ENCODE measurements at places on chromosomes 4 and X.

DNA sequence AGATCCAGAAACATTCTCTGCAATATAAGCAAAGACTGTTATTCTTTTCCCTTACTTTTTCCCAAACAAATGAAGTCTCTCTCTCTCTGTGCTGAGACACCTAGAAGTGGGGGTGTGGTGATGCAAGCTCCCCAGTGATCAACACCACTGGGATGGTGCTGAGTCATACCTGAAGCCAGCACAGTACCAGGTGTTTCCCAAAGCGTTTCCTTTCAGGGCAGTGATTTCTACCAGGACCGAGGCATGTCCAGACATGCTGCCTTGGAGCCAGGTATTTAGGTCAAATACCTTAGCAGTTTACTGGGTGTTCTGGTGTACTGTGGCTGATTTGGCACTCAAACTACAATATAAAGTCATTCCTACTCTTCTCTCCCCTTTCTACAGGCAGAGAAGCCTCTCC is 726.5 kb downstream of the FAM133A start:
- no peak for DNase-seq

DNA sequence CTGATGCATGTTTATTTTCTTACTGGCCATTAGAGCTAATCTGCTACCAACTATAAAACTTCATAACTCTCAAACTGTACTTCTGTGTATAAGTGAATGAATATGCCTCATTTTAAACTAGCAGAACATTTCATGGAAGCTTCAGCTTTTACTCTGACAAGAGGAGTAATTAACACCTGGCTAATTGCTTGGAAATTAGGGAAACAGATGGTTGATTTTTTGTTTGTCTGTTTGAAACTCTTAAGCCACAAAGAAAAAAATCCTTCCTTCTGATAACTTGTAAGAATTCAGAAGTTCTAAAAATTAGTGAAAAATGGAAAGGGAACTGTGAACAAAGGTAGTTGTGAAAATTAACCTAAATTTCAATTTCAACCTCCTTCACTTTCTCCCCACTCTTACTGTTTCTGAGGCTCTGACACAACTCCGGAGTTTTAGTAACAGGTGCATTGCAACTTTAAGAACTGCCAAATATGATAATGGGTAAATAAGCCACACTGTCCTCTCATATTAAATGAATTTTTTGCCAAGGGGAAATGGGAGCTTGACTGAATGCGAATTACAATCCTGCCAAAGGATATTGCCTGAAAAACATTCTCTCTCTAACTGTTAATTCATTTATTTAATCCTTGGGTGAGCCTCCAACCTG is 1.0 kb downstream of the EGF start:
- DNase-seq = no peak

- no peak for DNase-seq
These were observed 171.1 kb downstream of the PDGFRA start for GRCh38 chr4:54400188-54400587.

- DNase-seq = no peak
These were observed 49.2 kb upstream of the PRSS48 start for GRCh38 chr4:151227731-151228130.

- DNase-seq = no peak
These were observed 89.2 kb downstream of the DCTD start for GRCh38 chr4:182827954-182828353.

DNA sequence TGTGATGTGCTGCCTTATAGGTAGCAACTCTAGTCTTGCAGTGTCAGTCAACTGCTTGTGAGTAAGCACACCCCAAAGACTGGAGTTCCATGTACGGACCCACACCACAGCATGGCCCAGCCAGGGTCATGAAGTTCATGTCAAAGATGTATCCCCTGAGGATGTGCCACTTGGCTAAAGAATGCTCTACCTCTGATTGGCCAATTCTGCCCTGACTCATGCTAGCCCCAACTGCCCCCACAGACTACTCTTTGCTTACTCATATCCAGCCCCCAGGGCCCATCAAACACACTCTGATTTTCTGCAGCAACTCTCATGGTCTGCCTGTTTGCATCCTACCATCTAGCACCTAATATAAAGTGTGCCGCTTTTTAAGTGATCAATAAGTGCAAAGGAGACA is 62.5 kb downstream of the CHRDL1 start:
- no peak for DNase-seq

- no peak for DNase-seq
These were observed 445.2 kb downstream of the SH2D1A start for GRCh38 chrX:124791492-124792095.

DNA sequence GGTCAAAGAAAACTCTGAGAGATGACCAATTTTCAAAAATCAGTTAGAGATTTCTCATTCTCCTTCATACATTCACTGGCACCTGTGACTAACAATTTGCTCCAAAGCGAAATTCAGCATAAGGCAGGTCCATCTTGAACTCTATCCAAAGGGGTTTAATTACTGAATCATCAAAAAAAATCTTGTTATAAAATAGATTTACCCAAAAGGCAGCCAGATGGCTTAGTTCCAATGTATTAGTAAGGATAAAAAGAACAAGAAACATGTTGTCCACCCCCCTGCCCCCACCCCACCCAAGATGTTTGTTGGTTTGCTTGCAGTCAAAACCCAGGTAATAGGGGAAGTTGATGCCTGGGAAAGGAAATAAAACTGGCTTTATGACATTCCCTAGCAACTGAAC is 200.3 kb downstream of the ANTXR2 start:
- no peak for DNase-seq

DNA sequence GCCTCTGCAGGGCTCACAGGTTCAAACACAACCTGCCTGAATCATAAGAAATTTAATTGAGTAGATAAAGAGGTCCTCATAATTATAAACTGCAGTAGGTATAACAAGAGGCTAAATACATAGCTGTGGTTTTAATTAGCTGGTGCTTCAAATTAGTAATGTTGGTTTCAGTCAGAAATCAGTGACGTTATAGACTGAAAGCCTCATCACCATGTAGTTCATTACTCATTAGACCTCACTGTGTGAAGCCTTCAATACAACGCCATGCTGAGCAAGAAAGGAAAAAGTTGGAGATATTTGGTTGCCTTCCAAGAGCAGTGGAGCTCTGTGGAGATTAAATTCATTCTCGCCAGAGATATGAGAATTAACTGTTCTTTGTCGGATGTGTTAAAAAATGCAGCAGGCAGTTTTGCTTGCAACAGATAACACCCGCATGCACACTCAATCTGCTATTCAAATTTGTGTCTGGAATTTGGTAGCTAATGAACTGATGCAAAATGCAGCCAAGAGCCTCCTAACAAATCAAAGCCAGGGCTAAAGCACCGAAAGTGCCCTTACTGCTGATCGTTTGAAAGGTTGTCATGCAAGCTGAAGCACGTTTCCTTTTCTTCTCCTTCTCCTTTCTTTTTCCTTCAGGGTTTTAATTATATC is 148.9 kb downstream of the AFF2 start:
- no peak for DNase-seq

- DNase-seq = no peak
These were observed 37.5 kb downstream of the FGFBP1 start for GRCh38 chr4:15901007-15901406.

DNA sequence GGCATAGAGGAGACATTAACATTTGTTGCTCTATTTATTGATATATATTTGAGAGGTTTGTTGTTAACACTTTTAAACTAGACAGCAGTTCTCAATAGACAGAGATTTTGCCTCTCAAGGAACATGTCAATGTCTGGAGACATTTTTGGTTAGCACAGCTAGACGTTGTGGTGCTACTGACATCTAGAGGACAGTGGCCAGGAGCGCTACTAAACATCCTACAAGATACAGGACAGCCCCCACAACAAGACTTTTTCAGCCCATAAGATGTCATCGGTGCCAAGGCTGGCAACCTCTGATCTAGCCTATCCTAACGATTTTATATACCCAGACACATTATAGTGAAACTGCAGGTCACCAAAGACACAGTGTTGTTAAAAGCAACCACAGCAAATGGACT is 18.4 kb upstream of the CTSO start:
- DNase-seq = peak; percentile 47

GRCh38 chrX:38205039-38205438 is 15.6 kb downstream of the SRPX start:
- DNase-seq = no peak

DNA sequence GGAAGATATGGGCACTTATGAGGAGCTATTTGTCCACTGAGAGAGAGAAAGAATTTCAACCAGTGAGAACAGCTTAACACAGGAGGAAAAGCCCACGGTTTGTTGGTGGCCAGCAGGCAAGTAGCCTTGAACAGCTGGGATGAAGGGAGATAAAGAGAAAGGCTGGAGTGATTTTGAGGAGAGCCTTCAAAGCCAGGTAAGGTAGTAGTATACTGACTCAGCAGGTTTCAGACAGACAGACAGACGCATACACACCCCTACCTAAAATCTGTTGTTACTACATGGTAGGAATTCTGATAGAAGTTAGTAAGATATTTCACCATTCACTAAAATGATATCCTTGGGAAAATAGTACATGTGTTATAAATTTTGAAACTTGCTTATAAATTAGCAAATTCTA is 60.5 kb downstream of the SEC24D start:
- DNase-seq = no peak

DNA sequence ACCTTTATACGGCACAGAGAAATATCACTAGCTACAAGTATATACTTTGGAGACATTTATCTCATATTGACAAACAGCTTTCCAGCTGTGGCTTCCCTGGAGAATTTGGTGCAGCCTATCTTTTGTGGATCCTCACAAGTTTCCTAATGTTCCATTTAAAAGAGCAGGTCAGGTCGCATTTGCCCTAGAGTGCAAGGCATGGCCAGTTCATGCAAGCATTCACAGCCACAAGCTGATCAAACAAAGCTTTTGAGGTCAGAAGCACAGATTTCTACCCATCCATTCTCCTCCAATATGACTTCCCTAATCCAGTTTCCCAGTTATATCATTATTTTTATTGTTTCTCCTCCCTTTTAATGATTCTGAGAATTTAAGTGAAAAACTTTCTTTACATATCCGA is 1008.4 kb upstream of the AGA start:
- no peak for DNase-seq

DNA sequence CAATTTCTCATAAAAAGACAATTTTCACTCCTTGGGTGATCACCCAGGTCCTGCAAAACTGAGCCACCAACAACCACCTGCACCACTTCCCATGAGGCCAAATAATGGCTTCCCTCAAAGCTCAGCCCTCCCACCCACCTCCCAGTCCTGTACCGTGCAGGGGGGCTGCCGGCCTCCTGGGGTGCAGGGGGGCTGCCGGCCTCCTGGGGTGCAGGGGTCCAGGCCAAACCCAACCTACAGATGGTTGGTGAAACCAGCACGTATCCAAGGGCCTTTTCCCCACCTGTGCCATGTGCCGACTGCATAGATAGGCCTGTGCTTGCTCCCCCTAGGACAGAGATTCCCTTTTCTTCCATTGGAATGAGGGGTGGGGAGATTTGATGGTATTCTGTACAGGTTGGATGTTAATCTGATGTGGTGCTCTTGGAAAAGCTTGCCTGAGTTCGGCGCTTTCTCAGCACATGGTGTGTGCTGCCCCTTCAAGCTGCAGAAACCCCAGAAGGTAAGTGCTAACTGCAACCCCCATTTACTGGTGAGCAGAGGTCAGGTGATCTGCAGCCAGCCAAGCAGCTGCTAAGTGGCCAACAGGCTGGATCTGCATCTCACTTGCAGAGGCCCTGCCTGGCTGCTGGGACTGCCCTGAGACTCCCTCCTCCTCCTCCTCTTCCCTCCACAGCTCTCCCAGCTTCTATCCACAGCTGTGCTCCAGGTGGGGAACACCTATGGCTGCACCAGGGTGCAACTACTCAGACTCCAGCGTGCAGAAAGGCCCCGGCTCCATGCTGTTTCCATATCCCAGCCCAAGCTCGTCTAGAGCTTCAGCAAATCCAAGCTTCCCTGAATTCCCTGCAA is 38.8 kb downstream of the FRG1 start:
- DNase-seq = no peak

- DNase-seq = peak; percentile 3
These were observed 52.3 kb downstream of the USP9X start for GRCh38 chrX:41137589-41137988.

DNA sequence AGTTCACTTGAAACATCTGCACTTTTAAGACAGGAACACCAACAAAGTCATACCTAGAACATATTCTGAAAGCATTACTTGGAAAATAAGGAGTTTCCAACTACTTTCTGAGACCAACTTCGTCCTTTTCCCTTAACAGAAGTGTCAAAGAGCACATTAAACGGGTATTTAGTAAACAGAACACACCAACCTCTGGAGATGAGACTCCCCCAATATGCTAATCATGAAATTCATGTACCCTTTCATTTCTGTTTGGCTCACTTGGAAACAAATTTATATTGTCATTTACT is 69.2 kb downstream of the NOCT start:
- no peak for DNase-seq

- peak; percentile 15 for DNase-seq
These were observed 14.6 kb downstream of the RBBP7 start for GRCh38 chrX:16855363-16856075.

- DNase-seq = no peak
These were observed 563.1 kb upstream of the INTU start for GRCh38 chr4:127069675-127070074.

DNA sequence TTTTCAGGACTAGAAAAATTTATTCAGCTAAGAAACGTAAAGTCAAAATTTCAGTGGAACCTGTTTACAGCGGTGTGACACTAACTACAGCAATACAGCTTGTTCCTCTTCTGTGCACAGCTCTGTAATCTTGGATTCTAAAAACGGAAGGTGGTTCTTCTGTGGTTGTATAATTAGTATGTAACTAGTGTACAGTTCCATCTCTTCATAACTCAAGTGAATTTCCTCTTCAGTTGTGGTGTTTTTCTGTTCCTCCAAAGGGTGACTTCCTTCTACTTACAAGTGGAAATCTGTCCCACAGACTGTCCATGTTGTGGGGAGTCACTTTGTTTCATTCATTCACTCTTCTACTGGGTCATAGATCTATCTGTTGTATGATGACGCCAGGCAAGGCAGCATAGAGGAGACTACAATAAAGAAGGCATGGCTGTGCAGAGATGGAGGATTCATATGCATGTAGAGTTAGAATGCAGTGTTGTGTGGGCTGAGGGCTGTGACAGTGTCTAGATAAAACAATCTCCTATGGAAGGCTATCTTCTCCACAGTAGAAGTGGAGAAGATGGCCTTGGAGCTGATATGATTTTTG is 5.4 kb downstream of the DAPP1 start:
- no peak for DNase-seq

GRCh38 chrX:136387951-136388502 is 87.3 kb downstream of the ADGRG4 start:
- DNase-seq = no peak

GRCh38 chr4:131613824-131614216 is 1535.3 kb upstream of the PCDH10 start:
- no peak for DNase-seq

GRCh38 chrX:47172549-47172948 is 21.1 kb upstream of the UBA1 start:
- no peak for DNase-seq

Measured in erythroblast (primary cell).